Epithelial cell of proximal tubule (primary cell): ENCODE measurements at places on chromosomes 11 and 22.

DNA sequence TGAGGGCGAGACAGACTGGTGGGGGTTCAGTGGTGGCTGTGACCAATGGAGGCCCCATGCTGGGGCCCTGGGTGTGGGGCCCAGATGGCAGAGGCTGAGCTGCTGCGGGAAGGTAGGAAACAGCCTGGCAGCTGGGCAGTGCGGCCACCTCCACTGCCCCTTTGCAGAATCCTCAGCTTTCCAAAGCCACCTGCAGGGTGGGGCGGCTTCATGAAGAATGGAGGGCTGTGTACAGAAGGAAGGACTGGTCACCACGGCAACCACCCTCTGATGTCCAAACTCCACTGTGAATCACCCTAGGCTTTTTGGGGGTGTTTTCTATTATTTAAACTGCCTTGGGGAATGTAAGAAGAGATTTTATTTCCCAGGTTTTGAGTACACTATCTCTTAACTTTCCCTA is 166.3 kb upstream of the NAV2 start:
- DNase-seq, result no peak

DNA sequence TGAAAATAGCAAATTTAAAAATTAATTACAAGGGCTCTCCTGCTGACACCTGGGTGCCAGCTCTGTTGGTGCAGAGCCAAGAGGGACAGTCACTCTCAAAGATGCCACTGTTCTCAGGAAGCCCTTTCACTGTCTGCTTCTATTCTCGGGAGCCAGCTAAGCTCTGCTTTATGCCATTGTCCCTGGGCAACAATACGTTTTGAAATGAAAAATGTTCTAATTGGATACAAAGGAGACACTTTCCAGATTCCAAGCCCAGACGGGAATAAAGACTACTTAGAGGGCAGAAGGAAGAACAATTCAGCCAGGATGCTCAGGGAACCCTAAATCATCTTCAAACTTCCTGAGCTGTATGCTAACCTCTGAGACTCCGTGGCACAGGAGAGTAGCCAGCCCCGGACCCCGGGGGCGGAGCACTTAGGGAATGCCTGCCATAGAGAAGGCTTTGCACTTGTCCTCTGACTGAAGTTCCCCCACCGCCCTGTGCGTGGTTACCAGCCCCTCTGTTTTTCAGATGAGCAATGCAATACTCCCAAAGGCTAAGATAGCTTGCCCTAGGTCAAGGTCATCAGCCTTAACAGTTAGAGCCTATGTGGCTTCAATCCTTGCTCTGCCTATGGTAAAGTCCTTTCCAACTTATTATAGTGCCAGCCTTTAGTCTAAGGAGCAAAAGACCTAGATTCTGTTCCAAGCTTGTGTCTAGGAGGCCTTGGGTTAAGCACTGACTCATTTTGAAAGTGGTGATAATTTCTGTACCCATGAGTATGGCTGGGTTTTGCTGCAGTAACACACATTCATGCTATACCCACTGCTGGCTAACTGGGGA is 150.9 kb downstream of the CACNA1I start:
- DNase-seq, result no peak

GRCh38 chr22:33013531-33014162 is 44.5 kb downstream of the SYN3 start:
- DNase-seq, result no peak

DNA sequence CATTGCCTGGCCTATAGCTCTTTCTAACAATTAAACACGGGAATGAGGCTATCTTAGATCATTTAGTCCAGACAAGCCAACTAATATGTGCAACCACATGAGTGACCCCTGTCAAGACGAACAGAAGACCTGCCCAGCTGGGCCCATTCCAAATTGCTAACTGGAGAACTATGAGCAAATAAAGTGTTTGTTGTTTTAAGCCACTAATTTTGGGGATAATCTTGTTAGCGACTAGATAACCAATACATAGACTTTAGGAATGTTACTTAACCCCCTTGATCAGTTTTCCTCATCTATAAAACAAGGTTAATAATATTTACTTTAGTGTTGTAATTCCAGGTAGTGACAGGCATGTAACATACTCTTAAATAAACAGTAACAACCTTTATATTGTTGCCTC is 848.3 kb downstream of the METTL15 start:
- no peak for DNase-seq

GRCh38 chr11:65593518-65594414 is 1.8 kb downstream of the KCNK7 start:
- DNase-seq, result no peak
